ENCODE measurements at places on chromosomes 11 and 22.

GRCh38 chr11:7585816-7586215 lies 72.0 kb downstream of the PPFIBP2 start:
- DNase-seq = no peak

DNA sequence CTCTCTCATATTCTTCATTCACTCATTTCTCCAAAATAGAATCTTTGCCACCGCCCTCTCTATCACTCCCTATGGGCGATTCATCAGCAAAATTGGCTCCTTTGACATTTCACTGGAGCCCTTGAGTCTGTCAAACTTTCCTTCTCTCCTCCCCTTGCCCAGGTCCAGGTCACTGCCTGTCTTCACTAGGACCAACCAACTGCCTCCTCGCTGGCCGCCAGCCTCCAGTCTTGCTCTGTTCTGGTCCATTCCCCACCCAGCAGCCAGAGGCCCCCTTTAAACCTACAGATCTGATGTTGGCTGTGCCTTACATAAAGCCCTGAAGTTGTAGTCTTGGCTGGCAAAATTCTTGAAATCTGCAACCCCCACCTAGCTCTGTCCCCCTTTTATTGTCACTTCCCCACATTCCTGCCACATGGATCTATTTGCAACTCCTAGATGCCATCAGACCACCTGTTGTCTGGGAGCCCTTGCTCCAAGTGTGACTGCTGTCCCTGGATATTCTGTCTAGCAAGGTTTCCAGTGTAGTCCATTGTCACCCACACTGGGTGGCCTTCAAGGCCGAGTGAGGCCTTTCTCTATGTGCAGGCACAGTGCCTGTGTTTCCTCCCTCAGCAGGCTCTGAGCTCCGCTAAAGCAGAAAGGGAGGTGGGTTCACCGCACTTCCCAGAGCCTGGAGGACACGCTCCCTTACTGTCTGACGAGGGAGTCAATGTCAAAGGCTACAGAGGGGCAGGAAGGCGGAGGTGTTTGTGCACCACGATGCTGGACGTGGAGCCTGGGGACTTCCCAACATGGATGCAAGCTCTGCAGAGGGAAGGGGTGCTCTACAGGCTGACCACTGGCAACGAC lies 25.5 kb downstream of the MYEOV start:
- no peak for DNase-seq

DNA sequence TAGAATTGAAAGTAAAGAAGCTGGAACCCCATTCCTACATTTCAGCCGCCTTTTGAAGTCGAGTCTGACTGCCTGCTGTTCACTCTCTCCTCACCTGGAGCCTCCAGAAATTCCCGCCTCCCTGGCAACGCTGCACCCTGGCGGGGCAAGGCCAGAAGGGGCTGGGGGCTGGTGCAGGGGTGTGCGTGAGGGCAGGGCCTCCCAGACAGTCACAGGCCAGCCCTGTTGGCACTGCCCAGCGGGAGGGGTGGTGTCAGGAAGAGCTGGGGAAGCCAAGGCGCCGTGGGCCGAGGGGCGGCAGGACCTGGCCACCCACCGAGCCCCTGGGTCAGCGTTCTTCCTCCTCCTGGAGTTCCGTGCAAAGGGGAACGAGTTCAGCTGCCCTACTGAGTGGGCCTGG lies 123.2 kb downstream of the KCNQ1OT1 start:
- DNase-seq = no peak

GRCh38 chr11:44901786-44902185 lies 48.9 kb downstream of the TP53I11 start:
- DNase-seq = no peak

GRCh38 chr11:20213790-20214189 lies 53.5 kb upstream of the DBX1 start:
- no peak for DNase-seq

DNA sequence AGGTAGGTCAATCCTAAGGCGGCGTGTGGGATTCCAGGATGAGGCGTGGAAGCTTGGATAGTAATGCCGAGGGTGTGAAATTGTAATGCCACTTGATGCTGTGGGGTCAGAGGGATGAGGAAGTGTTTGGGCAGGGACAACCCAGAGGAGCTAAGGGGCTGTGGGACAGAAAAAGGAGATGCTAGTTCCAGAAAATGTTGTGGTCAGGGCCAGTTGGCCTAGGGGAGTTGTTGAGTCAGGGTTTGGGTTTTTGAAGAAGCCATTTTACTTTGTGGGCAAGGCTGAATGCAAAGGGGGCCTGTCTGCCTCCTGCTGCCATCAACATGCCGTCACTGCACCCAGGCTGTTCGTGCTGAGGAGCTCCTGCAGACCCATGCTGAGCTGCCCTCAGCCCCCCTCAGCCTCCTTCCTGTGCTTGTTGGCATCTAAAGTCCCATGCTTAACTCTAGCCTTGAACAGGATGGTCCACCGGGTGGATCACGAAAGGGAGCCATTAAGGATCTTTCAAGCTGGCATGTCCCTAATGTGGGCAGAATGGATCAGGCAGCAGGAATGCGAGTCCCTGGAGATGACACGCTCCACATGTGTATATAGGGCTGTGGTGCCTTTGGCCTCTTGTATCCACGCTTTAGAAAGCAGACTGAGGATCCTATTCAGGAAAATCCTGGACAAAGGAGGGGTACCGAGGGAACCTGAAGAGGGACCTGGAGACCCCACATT lies 2.1 kb downstream of the C11orf16 start:
- DNase-seq = no peak

DNA sequence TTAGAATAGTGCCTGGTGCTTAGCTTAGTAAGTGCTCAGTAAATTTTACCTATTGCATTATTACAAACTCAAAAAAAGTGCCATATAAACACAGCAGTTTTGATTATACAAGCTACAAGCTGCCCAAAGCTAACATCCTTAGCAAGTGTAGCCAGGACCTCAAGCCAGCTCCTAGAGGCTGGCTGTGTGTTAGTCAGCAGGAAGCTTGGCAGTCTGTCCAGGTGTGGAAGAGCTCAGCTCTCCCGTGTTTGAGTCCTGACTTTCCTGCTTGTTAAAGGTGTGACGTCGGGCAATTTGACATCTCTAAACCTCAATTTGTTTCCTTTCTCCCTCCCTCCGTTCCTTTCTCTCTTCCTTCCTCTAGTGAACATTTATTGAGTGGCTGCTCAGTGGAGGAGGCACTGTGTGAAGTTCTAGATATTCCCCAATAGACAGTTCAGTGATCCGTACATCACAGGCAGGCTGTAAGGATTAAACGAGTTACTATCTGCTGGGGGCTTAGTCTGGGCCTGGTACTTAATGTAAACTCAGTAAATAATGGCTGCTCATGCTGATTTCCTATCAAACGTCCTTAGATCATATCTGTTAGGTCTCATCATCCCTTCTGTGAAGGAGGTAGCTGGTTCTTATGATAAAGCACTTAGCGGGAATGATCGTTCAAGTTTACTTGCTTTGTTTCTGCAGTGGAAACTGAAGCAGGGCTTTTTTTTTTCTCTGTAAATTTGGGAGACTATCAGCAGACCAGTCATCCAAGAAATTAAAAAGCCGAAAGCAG lies 68.7 kb downstream of the PRR5L start:
- DNase-seq = no peak

GRCh38 chr11:99585606-99586005 lies 564.9 kb downstream of the CNTN5 start:
- DNase-seq = no peak

GRCh38 chr11:7671347-7672215 lies 1.7 kb downstream of the CYB5R2 start:
- DNase-seq = no peak

GRCh38 chr11:113906038-113906437 lies 1.4 kb downstream of the HTR3B start:
- no peak for DNase-seq

DNA sequence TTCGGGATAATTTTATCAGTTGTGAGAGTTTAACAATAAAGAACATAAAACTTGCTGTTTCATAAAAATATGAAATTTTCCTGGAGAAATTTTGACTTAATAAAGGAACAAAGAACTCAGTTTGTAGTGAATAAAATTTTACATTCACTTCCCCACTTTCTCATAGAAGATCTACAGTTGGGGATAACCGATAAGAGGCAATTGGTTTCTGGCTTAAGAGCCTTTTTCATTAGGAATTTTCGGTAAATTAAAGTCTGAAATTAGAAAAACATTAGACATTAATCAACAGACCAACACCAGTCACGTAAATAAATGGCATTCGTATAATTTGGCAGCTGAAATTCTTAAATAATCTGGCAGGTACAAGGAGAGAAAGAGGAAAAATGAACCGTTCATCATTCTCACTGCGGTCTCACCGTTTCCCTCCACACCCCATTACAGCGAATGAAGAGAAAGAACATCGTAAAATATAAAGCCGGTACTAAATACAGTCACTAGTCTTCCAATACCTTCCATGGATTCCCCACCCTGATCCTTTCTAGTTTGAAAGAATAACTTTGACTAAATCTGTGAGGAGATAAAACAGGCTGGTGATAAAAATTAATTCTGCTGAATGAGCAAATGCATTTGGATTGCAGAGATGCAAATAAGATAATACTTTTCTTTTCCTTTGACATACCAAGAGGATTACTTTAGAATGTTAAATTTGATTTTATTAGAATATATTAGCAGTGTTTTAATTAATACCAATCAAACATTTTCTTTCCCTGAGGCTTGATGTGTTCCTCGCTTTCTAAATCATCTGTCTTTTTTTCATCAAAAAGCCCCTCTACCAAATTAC lies 19.5 kb downstream of the BLID start:
- DNase-seq = no peak

- DNase-seq = no peak
These were observed 880.6 kb downstream of the LUZP2 start for GRCh38 chr11:25377466-25377865.

DNA sequence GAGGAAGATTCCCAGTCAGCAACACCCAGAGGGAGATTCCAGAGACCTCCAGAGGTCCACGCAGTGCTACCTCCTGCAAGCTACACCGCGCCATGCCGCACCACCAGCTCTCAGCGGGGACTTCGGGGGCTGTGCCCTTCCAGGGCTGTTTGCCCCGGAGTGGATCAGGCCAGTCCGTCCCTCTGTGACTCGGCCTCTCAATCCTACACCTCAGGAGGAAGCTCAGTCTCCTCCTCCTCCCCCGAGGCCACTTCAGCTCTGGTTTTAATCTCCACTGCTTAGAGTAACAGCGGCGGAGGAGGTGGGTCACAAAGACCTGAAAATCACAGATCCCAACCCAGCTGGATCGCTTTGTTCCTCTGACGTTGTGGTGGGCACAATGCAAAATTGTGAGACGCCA lies 68.6 kb downstream of the PHF21B start:
- no peak for DNase-seq

DNA sequence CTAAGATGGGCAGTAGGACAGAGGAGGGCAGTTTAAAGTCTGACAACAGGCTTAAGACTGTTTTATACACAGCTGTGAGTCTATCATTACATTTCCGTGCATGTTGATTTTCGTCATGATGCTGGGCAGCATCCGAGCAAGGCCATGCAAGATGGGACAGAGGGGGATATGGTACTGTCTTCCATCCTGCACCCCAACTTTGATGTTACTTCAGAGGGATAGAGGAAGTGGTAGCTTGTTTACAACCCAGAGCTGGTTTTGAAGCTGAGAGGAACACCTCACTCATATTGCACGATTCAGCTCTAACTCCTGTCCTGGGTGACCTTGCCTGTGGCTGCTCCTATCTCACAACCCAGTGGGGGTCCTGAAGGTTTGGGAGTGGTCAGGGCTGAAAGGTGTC lies 3.0 kb upstream of the SORL1 start:
- DNase-seq = no peak

DNA sequence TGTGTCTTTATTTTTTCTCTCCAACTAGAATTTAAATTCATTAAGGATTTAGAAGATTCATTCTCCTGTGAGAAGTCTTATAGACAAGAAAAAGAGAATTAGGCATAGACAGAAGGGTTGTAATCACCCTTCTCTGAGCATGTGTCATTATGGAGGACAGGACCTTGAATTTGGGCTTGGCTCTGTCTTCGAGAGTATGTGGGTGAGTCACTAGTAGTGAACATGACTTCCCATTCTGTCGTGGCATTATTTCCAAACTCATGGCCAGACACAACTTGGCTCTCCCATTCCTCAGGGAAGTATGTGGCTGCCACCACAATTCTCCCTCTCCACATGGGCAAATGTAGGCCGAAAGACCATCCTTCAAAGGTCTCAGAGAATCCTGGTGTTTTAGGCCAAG lies 14.3 kb upstream of the ANKK1 start:
- DNase-seq = no peak
